Amygdala (tissue), 56 donors: ENCODE measurements at places on chromosomes 12 and 14.

DNA sequence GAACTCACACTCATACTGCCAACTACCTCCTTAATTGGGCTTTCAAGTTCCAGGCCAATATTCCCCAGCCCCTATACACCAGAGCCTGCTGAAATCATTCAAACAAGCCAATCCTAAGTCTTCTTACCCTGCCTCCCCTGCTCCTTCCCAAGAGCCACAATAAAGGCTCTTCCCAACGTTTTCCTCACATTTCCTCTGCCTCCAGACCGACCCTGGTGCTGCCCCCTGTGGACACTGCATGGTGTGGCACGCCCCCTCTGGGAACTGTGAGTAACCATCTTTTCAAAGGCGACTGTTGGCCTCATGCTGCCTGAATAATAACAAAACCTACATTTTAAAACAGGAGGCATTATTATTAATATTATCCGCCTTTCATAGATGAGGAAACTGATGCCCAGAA is 111.6 kb upstream of the NOS1 start:
- DNase-seq = no peak

- no peak for DNase-seq
Measured at GRCh38 chr14:25574628-25575325, 524.8 kb upstream of the STXBP6 start.

DNA sequence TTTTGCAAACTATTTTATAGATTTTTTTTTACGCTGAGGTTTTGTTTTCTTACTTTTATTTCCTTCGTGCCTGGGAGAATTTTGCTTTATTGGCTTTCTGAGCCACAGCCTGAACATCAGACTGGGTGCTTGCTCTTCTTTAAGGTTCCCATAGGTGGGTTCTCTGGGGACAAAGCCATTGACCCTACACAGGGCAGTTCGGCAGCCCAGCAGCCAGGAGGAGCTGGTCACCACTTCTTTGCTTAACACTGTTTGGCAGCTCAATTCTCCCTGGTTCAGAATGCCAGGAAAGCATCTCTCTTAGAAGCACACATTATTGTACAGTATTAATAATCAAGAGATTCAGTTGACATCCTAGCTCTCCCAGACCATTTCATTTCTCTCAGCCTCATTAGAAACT is 140.8 kb upstream of the NEDD1 start:
- DNase-seq = no peak

DNA sequence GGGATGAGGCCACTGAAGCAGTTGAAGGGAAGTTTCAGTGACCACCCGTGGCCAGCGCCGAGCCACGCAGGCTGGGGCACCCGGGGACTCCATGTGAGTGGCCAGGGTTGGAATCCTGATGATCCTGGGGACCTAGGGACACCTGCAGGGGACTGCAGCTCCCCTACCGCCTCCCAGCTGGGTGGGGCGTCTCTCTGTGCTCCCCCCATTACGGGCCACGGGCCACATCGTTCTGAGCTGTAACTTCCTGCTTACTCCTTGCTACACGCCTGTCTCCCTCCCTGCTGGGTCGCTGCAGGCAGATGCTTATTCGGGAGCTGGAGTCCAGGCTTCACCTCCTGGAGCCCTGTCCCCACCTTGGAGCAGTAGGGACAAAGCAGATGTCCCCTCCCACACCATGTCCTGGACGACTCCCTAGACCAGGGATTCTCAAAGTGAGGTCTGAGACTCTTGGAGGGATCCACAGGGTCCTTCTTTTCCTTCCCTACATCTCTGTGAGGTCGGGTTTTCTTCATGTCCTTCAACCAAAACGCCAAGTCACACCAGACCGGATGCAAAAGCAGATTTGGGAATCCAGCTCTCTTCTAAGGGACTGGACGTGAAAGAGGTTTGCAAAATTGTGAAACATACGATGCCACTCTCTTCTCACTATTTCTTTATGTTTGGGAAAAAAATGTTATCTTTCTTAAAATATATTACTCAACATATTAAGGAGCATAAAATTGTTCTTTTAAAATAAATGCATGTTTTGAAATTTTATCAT is 85.9 kb upstream of the NCOR2 start:
- DNase-seq = no peak

DNA sequence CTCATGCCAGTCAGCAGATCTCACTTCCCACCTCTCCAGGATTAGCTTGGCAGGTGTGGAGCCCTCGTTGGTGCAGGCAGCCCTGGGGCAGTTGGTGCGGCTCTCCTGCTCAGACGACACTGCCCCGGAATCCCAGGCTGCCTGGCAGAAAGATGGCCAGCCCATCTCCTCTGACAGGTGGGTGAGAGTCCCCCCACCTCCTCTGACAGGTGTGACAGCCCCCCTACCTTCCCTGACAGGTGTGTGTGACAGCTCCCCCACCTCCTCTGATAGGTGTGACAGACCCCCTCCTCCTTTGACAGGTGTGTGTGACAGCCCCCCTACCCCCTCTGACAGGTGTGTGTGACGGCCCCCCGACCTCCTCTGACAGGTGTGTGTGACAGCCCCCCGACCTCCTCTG is 26.3 kb downstream of the PAPLN start:
- no peak for DNase-seq

- peak; percentile 11 for DNase-seq
Measured at GRCh38 chr14:96592591-96593386, 90.6 kb downstream of the PAPOLA start.

DNA sequence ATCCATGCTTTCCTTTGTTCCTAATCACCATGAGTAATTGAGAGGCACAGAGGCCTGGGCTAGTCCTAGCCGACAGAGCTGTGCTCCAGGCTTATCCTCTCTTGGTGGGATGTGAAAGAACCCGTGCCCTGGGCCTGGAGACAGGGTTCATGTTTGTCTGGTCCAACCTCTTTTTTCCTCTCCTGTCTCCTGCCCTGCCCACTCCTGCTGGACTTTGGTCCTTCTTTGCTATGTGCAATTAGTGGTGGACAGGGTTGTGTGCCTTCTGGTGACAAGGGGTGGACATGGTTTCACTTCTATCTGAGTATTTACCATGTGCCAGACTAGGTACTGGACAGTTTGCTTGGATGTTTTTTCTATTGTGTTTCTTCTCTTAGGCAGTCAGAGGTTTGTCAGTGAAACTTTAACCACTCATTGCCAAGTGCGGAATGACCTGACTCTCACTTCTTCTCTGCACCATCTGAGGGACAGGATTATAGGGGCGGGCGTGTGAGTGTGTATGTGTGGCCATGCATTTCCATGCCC is 126.1 kb downstream of the SMOC1 start:
- no peak for DNase-seq

DNA sequence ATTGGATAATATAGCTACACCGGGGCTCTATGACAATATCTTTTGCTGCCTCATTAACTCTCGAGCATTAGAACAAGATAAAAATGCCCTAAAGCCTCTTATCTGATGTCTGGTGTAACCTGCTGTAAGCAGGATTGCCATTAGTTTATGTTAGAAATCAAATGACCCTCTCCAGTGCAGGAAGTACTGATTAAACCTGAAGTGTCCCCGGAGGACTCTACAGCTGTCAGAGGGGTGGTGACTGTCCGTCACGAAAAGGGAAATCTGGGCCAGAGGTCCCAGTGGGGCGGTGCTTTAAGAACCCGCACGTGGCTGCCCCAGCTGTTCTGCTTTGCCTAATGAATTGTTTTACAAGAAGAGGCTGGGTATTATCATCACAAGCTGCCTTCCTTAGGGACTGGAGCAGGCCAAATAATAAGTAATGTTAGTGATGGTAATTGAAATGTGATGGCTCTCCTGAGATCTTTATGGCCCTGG is 55.7 kb downstream of the LIN52 start:
- no peak for DNase-seq

- no peak for DNase-seq
Measured at GRCh38 chr14:100271247-100271939, 32.4 kb downstream of the YY1 start.

DNA sequence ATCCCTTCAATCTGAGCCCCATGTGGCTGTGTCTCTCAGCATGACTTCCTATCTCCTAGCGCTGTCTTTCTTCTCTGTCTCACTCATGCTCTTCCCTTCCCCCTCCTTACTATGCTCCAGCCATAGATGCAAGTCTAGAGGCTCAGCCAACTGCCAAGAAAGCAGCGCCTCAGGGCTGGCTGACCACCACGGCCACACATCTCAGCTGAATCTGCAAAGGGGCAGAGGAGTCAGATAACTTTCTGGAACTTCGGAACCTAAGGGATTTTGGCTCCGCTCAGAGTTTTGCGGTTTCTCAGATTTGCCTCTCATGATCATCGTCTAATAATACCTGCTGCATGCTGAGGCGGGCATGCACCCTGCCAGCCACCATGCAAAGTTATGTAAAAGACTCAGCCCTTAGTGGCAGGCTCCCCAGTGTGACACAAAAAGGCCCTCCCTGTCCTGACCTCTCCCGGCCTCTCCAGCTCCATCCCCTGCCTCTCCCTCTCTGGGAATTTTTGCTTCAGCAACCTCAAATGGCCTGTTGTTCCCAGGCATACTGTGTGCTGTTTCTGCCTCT is 5.0 kb upstream of the FGF6 start:
- no peak for DNase-seq

- DNase-seq = no peak
Measured at GRCh38 chr12:6460751-6461371, 9.0 kb downstream of the TAPBPL start.

GRCh38 chr12:64713376-64713775 is 45.8 kb downstream of the GNS start:
- DNase-seq = no peak

DNA sequence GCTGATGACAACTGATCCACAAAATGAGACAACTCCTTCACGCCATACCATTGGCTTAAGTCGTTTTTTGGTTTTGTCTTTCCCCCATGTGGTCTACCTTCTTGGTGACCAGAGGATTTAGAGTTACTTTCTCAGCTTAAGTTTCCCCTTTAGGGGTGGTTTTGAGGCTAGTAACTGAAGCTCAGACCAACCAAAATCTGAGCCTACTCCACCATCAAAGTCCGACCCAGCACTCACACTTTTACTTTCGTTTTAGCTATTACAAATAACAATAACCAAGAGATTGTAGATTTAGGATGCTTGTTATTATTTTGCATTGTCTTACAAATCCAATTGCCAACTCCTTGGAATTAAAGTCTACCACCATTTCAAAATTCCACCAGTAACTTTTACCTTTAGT is 130.6 kb upstream of the MDM1 start:
- no peak for DNase-seq

DNA sequence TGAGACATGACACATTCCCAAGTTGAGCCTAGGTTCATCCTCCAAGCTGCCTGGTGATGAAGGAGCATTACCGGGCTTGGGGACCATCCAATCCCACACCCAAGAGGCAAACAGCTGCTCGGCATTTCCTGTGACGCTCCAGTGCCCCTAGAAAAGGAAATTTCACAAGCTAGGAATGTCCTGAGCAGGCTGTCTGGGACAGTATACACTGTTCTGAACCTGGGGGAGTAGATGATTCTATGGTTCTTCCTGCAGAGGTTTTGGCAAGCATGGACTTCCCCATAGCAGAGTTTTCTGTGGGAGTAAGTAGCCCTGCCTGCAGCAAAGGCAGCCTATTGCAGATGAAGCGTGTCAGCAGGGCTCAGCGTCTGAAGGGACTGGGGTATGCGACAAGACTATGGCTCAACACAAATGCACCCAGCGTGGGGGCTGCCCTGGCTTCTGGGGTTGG is 47.4 kb upstream of the SRSF5 start:
- no peak for DNase-seq

- DNase-seq = no peak
Measured at GRCh38 chr14:51616724-51617409, 34.8 kb upstream of the FRMD6 start.

DNA sequence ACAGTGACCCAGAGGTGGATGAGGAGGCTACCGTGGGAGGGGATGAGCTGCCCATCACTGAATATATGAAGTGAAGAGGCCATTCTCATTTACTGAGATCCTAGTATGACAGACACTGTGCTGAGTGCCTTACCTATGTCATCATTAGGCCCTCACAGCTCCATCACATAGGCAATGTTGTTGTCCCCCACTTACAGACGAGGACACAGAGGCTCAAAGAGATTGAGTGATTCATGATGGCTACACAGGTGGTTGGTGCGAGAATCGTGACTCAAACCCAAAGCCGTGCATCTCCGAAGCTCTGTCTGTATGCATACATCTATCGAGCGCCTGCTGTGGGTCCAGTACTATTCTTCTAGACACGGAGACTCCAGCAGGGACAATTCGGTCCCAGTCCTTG is 5.9 kb upstream of the CCDC197 start:
- no peak for DNase-seq

GRCh38 chr12:25906651-25907340 is 51.7 kb upstream of the RASSF8 start:
- no peak for DNase-seq

DNA sequence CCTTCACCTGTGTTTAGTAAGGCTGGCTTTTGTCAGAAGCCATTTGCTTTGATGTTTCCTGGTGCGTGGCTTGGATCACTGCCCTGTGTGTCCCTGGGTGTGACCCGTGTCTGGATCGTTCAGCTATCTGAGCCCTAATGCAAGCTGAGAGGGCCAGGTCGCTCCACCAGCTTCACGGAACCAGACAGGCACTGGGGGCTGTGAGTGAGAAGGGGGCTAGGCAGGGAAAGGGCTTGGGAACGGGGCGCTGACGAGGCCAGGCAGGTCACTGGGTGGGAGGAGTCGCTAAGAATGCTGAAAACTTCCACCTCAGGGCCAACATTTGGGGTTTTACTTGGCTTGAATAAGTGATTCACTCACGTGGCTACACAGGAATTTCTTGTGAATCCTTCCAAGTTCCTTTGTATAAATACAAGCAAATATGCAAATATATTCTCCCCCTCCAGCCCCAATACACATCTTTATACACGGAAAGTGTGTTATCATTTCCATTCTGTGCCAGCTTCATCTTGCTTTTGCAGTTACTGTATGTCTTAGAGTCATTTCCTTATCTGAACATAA is 24.2 kb upstream of the MMP17 start:
- DNase-seq = no peak

- DNase-seq = no peak
Measured at GRCh38 chr12:10042167-10042566, 11.7 kb downstream of the CLEC9A start.

GRCh38 chr12:70467918-70468733 is 102.0 kb downstream of the KCNMB4 start:
- no peak for DNase-seq

DNA sequence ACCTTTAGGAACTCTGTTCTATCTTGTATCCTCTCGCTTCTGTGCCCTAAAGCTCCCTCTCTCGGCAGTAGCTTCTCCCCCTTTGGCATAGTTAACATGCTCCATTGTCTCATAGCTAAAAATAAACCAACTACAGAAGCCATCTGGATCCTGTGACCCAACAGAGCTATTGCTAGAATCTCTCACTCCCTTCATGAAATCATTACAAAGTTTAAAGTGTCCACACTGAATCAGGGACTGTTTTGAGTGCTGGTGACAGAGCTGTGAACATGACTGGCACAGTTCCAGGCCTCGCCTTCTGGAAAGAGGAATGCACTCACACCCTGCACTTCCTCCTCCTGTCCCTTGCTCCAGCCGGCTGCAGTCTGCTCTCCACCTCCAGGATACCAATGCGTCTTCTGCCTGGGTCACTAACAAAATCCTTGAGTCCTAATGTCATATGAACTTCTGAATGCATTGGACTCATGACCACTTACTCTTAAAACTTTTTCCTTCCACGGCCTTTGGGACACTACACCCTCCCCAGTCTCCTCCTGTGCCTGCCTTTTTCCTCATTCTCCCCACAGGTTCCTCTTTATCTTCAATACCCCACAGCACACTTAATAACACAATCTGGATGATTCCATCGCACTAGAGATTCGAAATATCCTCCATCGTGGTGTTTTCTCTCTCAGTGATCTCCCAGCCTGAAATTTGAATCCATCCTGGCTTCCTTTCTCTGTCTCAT is 13.2 kb downstream of the PLBD1 start:
- DNase-seq = peak; percentile 72
